ENCODE measurements at places on chromosomes 3 and 15.
A peak's percentile ranks its signal among the peaks of the same experiment; 100 is the strongest.

- no peak for DNase-seq
These were observed 1065.2 kb downstream of the ZPLD1 start for GRCh38 chr3:103499967-103500366.

GRCh38 chr3:136078421-136079364, 113.2 kb downstream of the PPP2R3A start:
- peak; percentile 25 for DNase-seq

DNA sequence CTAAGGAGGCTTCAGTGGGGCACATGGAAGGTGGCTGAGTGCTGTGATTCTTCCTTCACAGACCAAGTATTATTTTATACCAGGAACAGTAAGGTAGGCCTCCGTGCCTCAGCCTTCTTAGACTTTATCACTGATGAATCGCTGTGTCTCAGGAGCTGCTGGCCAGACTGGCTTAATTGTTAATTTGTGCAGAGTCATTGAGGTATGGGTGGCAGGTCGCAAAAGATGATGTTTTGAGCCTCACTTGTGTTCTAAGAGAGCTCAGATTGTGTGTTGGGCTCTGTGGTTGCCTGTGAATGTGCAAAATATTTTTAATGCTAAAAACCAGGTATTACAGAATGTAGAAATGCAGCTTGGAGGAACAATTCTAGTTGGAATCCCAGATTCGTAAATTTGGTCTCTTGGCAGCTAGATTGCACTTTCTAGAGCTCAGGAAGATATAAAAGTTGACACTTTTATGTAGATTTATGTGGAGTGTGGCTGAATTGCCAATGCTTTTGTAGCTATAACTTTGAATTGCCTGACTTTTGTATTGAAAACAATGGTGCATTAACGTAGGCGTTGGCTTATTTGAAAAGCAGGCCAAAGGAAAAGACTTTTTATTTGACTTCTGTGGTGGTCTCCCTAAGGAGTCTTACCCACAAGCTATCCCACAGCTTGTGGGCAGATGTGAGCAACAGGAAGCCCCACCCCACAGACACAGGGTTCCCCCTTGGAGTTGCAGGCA, 53.4 kb downstream of the LARS2 start:
- DNase-seq = no peak

DNA sequence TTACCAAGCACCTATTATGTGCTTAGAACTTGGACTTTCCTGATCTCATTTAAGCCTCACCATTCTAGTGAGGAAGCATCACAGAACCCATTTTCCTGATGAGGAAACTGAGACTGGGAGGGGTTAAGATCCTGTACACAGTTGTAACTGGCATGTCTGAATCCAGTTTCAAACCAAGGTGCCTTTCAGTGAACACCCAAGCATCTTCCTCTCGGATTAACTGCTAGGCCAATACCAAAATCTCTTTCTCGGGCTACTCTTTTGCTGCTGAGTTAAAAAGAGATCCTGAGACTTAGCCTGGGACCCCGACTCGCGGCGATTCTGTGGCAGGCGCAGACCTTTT, 578 bp upstream of the CEMIP start:
- DNase-seq = no peak

DNA sequence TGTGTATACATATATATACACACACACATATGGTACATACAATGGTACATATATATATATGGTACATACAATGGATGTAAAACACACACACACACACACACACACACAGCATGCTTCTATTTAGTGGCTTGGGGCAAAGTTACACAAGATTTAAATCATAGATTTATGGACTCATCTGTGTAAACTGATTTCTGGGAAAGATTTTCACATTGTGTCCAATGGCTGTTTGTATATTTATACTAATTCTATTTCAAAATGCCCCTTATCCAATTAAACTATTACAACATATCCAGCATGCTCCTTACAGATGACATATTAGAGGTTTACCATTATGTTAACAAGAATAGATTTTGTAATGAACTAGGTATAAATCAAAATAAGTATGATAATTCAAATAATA, 94.9 kb downstream of the ANO10 start:
- DNase-seq = no peak

GRCh38 chr3:150495149-150495548, 51.1 kb downstream of the SERP1 start:
- no peak for DNase-seq

DNA sequence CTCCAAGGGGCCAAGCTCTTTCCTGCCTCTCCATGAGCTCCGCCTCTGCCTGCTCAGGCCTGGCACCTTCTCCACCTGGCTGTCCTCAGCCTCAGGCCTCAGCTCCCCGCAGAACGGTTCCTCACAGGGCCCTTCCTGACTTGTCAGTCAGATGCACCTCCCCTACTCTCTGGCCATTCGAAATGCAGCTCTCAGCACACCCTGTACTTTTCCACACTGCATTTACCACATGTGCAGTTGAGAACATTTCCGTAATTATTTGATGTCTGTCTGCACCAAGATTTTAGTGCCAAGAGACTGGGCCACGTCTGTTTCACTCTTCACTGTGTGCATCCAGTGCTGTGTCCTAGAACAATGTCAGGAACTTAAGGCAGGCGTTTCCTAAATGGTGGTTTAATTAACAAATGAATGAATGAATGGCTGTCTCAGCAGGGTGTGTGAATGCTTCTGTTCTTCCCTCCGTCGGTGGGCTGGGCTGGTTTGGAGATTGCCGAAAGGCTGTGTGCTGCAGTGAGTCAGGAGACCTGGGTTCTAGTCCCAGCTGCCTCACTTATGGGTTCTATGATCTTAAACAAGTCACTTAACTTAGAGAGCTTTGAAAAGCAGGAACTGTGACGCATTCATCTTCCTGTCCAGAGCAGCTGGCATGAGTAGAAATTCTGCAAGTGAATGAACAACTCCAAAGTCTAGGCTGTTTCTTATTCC, 5.4 kb downstream of the MUC4 start:
- no peak for DNase-seq
